ENCODE measurements at places on chromosomes 11 and 22.

DNA sequence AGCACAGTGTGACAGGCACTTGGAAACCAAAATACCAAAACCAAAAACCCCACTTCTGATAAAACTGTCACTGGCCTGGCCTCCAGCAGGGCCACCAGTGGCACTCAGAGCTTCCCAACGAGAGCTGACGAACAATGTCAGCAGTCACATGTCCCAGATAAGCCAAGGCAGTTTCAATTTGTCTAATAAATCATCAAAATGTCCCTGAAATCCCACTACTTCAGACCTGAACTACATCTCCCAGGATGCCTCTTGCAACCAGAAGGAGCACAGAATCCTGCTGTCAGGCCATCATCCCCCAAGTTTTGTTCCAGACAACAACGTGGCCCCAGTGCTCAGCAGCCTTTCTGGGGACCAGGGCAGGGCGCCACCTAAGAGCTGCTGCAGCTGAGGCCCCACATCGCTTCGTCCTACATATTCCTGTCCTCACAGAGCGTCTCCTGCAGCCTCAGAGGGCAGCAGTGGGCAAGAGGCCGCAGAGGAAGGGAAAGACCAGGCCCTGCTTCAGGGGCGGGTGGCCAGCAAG lies 25.1 kb downstream of the LRFN4 start:
- no peak for DNase-seq

- no peak for DNase-seq
Measured at GRCh38 chr22:29606320-29606719, 2.9 kb downstream of the NF2 start.

DNA sequence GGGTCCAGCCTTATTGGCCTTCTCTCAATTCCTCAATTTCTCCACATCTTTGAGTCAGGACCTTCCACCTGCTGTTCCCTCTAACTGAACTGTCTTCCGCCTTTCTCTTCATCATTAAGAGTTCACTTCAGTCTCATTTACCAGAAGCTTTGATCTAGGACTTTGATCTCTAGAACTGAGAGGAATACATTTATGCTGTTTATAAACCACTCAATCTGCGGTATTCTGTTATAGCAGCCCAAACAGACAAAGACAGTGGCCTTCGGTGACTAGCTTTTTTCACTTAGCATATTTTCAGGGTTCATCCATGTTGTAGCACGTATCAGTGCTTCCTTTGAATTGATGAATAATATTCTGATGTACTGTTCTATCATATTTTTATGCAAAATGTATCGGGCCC lies 10.5 kb downstream of the CLPB start:
- no peak for DNase-seq

- DNase-seq = no peak
Measured at GRCh38 chr11:19679952-19680828, 32.4 kb upstream of the NAV2 start.

Data from stimulated activated CD4-positive, alpha-beta T cell treated with anti-CD3 and anti-CD28 coated beads, Interleukin-2, amount 100 ng/mL, for 24 hours (primary cell).